ENCODE measurements at places on chromosomes 13 and 19.

GRCh38 chr19:1672038-1672768, 19.8 kb upstream of the TCF3 start:
- DNase-seq: peak; percentile 44

DNA sequence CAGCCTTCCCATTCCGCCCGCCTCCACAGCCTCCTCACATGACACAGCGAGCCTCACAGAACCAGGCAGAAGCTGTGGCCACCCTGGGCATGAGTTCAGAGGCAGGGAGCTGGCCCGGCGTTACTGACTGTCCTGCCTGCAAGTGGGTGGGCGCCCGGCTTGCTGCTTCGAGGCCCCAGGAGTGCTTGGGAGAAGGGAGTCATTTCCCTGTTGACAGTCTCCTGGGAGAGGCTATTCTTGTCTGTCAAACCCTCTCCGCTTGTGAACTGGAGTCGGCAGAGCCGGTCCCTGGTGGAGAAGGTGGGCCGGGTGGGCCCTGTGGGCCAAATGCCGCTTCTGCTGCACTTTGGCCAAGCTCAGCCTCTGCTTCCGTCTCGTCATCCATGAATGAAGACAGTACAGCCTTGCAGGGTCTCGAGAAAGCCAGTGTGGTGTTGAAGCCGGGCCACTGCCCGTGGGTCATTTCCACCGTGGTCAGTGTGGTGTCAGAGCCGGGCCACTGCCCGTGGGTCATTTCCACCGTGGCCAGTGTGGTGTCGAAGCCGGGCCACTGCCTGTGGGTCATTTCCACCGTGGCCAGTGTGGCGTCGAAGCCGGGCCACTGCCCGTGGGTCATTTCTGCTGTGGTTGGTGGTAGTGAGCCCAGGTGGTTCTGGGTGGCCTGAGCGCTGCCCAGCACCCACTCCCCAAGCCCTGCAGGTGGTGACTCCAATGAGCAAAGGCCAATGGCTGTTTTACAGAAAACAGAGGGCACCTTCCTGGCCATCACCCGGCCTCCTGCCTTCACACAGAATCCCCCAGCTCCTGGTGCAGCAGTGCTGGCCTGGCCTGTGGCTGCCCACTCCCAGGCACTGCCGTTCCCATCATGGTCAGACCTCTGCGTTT, 13.5 kb upstream of the F7 start:
- no peak for DNase-seq

- no peak for DNase-seq
Measured at GRCh38 chr13:102729560-102730270, 34.9 kb upstream of the METTL21C start.

DNA sequence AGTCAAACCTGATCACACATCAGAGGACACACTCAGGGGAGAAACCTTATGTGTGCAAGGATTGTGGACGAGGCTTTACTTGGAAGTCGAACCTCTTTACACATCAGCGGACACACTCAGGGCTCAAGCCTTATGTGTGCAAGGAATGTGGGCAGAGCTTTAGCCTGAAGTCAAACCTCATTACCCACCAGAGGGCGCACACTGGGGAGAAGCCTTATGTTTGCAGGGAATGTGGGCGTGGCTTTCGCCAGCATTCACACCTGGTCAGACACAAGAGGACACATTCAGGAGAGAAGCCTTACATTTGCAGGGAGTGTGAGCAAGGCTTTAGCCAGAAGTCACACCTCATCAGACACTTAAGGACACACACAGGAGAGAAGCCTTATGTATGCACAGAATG, 8.2 kb upstream of the ZNF527 start:
- DNase-seq: no peak

- no peak for DNase-seq
Measured at GRCh38 chr13:19023115-19023514, 158.5 kb downstream of the TUBA3C start.

GRCh38 chr19:35048911-35049411, 7.4 kb downstream of the HPN start:
- no peak for DNase-seq

DNA sequence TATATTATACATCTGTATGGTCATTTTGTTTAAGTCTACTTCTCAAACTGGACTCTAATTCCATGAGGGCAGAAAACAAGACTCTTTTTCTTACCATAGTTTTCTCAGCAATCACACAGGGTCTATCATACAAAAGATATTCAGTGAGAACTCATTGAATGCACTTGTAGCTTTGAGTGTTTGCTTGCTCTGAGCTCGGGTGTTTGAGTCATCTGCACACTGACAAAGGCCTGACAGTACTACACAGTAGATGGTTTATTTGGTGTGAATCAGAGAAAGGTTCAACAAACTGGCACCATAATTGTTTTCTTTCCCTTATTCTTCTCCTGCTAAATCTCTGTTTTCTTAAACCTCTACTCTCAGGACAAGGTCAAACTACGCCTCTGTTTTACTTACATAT, 586.4 kb downstream of the LMO7 start:
- no peak for DNase-seq

DNA sequence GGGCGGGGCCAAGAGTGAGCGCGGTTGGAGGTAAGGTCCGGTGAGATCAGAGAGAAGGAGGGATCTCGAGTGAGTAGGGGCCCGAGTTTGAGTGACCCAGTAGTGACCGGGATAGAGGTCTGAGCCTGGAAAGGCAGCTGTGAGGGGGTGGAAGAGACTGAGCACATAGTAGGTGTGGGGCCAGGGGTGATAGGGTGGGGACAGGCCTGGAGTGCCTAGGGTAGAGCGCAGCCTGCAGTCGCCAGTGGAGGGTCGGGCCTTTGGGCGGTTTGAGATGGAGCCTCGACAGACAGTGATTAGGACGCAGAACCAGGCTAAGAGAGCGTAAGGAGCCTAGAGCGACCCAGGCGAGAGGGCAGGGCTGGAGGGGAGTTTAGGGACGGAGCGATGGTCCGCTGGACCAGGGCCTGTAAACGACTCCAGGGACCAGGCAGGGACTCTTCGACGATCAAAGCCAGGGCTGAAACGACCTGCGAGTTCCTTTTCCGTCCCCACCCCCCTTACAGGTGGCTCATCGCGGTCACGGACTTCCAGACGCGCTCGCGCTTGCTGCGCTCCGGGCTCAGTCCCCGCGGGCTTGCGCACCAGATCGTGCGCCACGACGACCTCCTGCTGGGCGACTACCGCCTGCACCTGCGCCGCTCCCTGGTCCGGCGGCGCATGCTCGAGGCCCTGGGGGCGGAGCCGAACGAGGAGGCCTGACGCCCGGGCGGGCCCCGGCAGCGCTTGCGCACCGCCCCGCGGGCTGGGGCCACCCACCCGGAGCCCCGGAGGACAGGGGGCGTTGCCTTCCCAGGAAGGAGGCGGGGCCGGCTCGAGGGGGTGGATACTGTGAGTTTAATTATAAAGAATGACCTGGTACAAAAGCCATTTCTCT, 9.4 kb downstream of the C19orf81 start:
- DNase-seq: peak; percentile 28

DNA sequence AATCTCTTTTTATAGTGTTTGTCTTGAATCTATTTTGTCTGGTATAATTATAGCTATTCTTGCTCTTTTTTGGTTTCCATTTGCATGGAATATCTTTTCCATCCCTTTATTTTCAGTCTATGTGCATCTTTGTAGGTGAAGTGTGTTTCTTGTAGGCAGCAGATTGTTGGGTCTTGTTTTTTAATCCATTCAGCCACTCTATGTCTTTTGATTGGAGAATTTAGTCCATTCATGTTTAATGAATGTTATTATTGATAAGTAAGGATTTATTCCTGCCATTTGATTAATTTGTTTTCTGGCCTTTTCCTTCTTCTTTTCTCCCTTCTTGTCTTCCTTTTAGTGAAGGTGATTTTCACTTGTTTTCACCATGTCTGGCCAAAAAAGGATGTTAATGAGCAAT, 11.7 kb upstream of the ZDHHC20 start:
- no peak for DNase-seq

- no peak for DNase-seq
Measured at GRCh38 chr13:52061587-52061986, 37.1 kb downstream of the UTP14C start.

DNA sequence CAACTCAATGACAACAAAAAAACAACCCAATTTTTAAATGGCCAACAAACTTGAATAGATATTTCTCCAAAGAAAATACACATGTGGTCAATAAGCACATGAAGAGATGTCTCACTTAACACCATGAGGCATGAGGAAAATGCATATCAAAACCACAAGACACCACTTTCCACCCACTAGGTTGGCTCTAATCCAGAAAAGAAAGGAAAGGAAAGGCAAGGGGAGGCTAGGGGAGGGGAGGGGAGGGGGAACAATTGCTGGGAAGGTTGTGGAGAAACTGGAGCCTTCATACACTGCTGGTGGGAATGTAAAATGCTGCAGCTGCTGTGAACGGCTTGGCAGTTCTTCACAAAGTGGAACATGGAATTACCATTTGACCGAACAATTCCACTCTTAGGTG, 854.3 kb downstream of the UQCRFS1 start:
- DNase-seq: no peak

DNA sequence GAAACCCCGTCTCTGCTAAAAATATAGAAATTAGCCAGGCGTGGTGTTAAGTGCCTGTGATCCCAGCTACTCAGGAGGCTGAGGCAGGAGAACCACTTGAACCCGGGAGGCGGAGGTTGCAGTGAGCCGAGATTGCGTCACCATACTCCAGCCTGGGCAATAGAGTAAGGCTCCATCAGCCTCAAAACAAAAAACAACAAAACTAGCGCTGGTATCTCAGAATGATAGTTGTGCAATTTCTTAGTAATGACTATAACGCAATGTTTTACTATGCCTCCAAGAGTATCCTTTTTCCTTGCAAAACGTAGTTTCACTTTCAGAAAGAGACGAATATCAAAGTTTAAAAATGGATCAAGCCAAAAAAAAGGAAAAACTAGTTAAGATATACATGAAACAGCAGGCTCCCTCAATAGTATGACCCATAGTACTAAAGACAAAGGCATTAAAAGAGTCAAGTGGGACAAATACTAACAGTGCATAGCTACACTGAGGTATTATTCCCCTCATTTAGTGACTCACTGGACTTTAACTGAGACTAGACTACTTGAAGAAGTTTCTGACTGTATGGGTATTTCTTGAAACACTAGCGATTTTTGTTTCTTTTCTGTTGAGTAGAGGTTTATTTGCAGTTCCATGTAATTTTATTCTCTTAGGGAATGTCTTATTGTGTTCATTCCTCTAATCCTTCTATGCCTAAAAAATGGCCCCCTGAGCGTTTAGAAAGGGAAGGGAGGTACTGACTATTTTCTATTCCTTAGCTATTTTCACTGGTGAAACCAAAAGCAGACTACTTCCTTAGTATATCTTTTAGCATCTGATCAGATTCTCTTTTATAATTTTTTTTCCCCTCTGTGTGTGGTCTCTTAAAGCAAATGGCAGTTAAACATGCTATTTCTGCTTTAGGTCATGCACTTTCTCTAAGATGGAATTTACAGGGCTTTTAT, 10.4 kb upstream of the ITM2B start:
- DNase-seq: no peak

GRCh38 chr19:22603518-22604440, 30.3 kb upstream of the ZNF492 start:
- DNase-seq: no peak

GRCh38 chr13:50162567-50162966, 147.3 kb downstream of the KCNRG start:
- no peak for DNase-seq

DNA sequence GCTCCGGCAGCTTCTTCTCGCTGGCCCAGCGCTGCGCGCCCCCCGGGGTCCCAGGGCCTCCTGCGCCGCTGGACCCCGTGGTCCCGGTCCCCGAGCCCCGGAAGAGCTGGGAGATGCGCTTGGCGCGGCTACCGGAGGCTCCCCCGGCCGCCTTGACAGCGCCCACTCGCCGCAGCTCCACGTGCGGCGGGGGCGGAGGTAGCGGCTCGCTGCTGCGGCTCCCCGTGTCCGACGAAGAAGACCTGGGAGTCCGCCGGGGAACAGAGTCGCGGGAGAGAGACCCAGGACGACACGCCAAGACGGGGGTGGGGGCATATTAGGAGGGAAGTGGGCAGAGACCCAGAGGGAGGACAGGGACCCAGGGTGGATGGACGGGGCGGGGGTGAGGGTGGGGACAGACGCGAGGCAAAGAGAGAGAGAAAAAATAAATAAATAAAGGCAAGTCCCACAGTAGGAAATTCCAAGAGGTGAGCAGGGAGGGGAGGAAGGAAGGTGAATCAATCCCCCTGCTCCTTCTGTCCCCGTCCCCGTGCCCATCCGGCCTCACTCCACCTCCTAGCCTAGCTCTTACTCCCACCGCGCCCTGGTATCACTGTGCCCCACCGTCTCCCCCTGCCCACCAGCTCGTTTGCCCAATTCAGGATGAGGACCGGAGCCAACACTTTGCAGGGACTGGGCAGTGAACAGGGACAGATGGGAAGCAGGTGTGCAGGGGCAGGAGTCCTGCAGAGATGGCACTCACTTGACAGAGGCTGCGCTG, 826 bp downstream of the RASIP1 start:
- no peak for DNase-seq

GRCh38 chr13:73625562-73626339, 508.5 kb downstream of the KLF12 start:
- no peak for DNase-seq

DNA sequence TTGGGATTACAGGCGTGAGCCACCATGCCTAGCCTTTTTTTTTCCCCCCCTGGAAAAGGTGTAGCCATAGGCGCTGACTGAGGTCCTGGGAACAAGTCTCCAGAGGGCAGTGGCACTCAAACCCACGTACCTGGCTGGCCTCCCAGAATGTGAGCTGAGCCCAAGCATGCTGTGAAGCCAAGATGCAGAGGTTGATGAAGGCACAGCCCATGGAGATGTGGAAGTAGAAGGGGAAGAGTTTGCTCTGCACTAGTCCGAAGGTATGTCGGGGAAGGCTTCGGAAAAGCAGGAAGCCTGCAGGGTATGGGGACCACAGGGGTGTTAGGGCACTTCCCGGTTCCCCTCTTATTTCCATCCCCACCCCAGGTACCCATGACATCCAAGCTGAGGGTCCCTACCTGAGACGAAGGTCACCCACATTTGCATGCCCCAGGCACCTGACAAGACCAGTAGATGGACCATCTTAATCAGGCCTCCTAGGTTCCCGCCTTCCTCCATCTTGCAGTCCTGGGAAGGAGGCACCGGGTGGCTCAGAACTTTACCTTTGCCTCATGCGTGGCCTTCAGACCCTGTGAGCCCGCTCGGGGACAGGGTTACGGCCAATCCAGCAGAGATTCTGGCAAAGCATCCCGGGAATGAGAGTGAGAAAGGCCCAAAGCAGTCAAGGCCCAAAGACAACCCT, 805 bp downstream of the TMEM205 start:
- no peak for DNase-seq

GRCh38 chr13:48507021-48507420, 25.9 kb downstream of the RCBTB2 start:
- no peak for DNase-seq

- DNase-seq: no peak
Measured at GRCh38 chr13:113851480-113851803, 12.4 kb downstream of the GAS6 start.

- no peak for DNase-seq
Measured at GRCh38 chr19:11814700-11815035, 595 bp downstream of the ZNF440 start.

GRCh38 chr19:47267350-47267759, 7.3 kb upstream of the INAFM1 start:
- DNase-seq: no peak
